ENCODE measurements at places on chromosomes 2 and 18. TPM values are rescaled to one million over a fixed set of nuclear protein-coding genes. Genes with fewer than 3 reads are reported as not detected.

The FBLN7 gene
- total RNA-seq, result 0.70 TPM

The HOXD12 gene
- not detected for total RNA-seq

The LOXL3 gene
- 3.1 TPM for total RNA-seq

The TMEM247 gene
- not detected for total RNA-seq

The PAPOLG gene
- total RNA-seq, result 13.5 TPM

The IL1B gene
- 1.4 TPM for total RNA-seq

The PARD6G gene
- total RNA-seq, result 0.23 TPM

The MC5R gene
- not detected for total RNA-seq

The UCN gene
- 2.8 TPM for total RNA-seq

The SEPTIN10 gene
- total RNA-seq, result 119 TPM

All from PC-9 (cell line).